ENCODE measurements at places on chromosomes 5 and 9.
A peak's percentile ranks its signal among the peaks of the same experiment; 100 is the strongest.

- DNase-seq, result no peak
These were observed 10.8 kb downstream of the SLC9A3 start for GRCh38 chr5:513216-514100.

- DNase-seq, result no peak
These were observed 452.0 kb downstream of the ENC1 start for GRCh38 chr5:74188351-74189105.

- no peak for DNase-seq
These were observed 54.4 kb upstream of the RPL26L1 start for GRCh38 chr5:172904643-172905345.

GRCh38 chr9:105877721-105878120 is 183.4 kb downstream of the TMEM38B start:
- DNase-seq, result peak; percentile 50

- no peak for DNase-seq
These were observed 96.7 kb upstream of the MAMDC2 start for GRCh38 chr9:69946800-69947437.

- no peak for DNase-seq
These were observed 10.4 kb downstream of the AMACR start for GRCh38 chr5:33997331-33997983.

GRCh38 chr5:168176251-168176650 is 115.2 kb upstream of the WWC1 start:
- DNase-seq, result no peak

DNA sequence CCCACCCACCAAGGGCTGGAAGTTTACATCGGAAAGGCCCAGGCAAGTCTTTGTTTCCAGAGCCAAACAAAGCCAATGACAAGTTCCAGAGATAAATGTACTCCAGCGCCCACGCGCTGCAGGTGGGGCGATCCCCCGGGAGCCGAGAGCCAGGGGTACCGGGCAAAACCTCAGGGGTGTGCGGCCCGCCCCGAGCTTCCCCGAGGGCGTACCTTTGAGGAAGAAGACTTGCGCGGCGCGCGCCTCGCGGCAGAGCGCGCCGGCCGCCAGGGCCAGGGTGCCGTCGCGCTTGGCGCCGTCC is 671 bp downstream of the DUSP1 start:
- no peak for DNase-seq

- no peak for DNase-seq
These were observed 87.6 kb upstream of the FAM170A start for GRCh38 chr5:119541716-119542115.

GRCh38 chr9:101486693-101487442 is 46.8 kb upstream of the RNF20 start:
- DNase-seq, result no peak

- no peak for DNase-seq
These were observed 67.8 kb downstream of the AK8 start for GRCh38 chr9:132810314-132810713.

DNA sequence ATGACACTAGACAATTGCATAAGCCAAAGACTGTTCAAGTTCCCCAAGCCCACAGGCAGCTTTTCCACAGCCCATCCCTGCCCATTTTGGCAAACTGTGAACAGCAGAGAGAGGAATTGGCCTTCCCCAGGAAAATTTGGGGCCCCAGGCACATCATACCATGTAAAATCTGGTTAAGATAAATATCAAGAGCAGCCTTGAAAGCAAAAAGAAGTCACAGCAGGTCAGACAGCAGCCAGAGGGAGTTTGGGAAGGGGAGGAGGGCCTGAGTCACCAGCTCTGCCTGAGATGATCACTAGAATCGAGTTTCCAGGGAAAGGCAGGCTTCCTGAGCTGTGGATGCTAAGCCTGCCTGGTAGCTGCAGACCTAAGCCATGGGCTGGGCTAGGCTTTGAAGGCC is 179.2 kb downstream of the RFK start:
- DNase-seq, result no peak

DNA sequence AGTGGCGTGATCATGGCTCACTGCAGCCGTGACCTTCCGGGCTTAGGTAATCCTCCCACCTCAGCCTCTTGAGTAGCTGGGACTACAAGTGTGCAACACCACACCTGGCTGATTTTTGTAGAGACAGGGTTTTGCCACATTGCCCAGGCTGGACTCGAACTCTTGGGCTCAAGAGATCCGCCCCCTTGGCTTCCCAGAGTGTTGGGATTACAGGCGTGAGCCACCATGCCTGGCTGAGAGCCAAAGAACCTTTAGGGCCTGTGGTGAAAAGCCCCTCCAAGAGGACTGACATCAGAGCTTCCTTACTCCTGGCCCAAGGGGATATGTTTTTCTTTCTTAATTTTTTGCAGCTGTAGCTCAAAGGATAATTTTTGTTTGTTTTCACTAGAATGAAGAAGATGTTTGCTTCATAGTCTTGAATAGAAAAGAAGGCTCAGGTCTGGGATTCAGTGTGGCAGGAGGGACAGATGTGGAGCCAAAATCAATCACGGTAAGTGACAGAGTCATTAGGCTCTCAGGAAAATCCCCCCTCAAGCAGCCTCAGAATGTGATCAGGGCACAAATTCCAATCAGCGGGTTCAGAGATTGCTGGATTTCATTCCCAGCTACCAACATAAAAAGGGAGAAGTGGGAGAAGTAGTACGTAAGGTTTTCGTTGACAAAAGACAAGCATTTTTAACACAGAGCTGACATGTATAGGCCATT is 77.1 kb downstream of the GOLPH3 start:
- DNase-seq, result peak; percentile 45

DNA sequence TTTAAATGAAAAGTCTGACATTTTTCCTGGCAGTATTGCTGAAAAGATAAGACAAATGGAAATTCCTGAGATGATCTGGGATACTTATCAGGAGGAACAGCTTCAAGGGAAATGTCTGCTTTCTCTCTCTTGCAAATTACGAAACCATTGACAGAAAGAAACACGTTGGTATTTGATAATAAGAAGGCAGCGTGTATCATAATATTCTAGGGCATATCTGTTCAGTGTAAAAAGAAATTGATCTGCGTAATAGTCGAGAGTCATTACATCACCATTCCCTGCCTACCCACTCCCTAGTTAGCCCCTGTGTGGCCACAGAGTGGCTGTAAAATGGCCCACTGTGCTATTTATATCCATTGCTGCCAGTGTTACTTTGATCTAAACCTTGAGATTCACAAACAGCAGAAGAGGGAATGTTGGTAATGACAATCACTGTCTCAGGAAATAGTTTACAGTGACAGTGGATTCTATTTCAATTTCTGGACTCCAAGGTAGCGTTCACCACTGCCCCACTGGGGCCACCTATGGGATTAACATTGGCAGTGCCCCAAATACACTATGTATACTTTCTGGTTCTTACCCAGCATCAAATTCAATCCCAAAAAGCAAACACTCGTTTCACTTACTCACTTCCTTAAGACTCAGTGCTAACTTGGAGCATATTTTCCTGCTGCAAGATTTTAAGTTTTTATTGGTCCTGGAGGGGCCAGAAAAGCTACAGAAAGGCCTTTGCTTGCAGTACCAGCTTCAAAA is 133.4 kb upstream of the GAS1 start:
- no peak for DNase-seq

DNA sequence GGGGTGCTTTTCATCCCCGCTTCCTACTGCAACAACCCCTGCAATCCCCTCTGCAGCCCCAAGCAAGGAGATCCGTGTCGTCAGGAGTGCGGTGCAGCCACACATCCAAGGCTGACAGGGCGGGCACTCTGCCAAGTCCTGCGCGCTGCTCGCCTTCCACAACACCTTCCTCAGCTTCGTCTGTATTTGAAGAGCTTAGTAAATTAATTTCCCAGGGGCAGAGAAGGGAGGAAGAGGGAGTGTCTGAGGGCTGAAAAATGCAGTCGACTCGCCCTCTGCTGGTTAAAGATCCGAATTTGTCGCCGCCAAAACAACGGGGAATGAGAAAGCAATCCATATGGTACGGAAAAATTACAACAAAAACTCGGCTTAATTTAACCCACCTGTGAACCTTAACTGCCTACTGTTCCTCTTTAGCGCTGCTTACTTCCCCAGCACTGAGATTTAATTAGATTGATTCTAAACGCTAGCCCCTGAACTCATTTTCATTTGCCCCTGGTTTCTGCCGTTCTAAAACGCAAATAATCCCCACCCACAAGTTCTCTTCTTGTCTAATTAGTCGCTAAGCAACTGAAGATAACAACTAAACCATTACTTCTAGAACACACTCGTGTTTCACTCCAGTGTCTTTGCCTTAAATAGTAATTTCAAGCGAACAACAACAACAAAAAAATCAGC is 10.9 kb upstream of the PCDHB1 start:
- no peak for DNase-seq

- DNase-seq, result no peak
These were observed 10.3 kb downstream of the SEMA6A start for GRCh38 chr5:116564312-116564711.

- no peak for DNase-seq
These were observed 67.1 kb downstream of the COL5A1 start for GRCh38 chr9:134708672-134709038.

- DNase-seq, result no peak
These were observed 485.3 kb downstream of the CDH9 start for GRCh38 chr5:26553079-26553478.

DNA sequence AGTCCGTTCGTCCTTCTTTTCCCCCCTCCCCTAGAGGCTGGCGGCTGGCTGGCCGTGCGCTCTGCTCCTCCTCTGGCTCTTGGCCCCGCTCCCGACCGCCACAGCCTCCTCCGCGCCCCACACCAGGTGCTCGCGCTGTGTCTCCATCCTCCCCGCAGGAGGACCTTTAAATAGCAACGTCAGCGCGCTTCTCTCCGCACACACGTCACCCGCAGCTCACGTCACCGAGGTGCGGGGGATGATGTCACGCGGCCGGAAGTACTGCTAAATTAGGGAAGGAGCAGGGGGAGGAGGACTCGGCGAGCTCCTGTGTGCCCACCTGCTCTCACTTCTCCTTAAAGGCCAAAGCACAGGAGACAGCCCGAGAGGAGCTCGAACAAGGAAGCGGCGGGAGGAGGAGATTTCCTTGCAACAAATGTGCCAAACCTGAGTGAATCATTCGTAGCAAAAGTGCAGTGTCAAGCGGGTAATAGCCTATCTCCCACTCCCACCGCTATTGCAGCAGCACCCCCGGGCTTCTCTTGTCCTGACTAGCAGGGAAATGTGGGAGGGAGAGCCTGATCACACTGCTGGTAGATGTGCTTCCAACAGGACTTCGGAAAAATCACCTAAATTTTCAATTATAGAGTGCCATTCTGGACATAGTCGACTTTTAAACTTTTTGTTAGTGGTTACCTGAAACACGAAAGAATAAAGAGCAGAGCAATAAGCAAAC is 614 bp upstream of the HOMER1 start:
- peak; percentile 97 for DNase-seq

DNA sequence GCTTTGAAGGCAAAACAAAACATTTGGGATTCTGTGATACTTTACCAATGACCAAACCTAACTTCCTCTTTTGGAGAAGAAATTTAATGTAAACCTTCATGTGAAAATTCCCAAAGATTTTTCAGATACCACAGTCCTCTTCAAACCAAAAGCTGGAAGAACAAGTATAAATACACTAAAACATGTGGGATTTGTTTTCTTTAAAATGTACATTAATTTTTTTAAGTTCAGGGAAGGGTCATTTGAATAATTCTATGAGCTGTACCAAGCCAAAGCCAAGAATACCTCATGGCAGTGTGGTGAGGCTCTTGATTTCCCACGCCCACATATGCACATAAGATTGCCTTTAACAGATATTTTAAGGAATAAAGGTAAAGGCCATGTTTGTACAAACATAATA is 28.4 kb upstream of the ITGA1 start:
- no peak for DNase-seq

- DNase-seq, result no peak
These were observed 30.1 kb upstream of the CFAP157 start for GRCh38 chr9:127676638-127677037.

DNA sequence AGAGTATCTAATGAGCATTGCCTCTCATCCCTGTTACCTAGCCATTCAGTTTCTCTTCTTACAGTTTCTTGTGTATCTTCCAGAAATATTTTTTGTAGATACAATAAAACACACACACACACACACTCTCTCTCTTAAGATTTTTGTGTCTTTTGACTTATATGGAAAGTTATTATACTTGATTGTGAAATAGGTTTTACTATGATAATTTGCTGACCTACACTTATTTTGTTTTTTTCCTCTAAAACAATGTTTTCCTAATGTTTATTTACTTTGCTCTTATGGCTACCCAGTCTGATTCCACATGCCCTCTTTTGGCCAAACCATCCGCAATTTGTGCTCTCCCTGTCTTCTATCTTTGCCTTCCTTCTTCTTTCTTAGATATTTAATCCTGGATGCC is 25.3 kb downstream of the LRRTM2 start:
- DNase-seq, result no peak

DNA sequence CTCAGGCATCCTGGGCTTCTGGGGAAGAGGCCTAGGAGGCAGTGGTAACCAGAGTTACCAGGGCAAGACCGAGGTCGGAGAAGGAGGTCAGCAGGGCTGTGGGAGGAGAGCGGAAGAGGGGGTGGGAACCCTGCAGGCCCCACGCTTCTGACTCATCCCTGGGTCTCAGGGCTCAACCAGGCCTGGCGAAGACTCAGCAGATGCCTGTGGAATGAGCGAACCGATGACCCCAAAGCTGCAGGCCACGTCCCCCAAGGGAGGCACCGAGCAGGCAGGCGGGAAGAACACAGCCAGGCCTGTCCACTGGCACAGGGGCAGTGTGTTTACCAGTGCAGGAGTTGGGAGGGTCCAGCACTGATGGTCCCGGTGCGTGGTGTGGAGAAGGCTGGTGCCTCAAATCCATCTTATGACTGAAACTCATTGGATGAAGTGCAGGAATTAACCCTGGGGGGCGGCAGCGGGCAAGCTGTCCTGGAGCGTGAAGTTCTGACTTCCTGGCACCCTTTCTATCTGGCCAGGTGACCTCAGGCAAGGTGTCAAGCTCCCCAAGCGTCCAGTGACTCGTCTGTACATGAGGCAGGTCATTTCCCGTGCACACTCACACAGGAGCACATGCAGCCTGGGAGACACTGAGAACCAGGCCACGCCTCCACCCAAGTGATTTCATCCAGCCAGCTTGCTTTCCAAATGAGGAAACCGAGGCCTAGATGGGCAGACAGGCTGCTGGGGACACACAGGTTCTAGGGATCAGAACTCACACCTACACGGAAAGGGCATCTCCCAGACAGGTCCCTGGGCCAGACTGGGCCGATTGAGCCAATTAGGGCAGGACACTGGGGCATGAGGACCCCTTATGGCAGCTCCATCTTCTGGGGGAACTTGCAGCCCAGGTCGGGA is 69.1 kb downstream of the ADAMTS2 start:
- DNase-seq, result no peak

GRCh38 chr9:104850786-104851545 is 77.0 kb downstream of the ABCA1 start:
- DNase-seq, result no peak

GRCh38 chr5:50623666-50624065 is 42.8 kb upstream of the PARP8 start:
- no peak for DNase-seq

- DNase-seq, result no peak
These were observed 31.9 kb upstream of the C5orf58 start for GRCh38 chr5:170200876-170201275.

All from esophagus muscularis mucosa (tissue), 4 donors.